Left colon (tissue), 2 donors: ENCODE measurements at places on chromosomes 4 and X. TPM values are rescaled to one million over a fixed set of nuclear protein-coding genes. Genes with fewer than 3 reads are reported as not detected.
A peak's percentile ranks its signal among the peaks of the same experiment; 100 is the strongest.

DNA sequence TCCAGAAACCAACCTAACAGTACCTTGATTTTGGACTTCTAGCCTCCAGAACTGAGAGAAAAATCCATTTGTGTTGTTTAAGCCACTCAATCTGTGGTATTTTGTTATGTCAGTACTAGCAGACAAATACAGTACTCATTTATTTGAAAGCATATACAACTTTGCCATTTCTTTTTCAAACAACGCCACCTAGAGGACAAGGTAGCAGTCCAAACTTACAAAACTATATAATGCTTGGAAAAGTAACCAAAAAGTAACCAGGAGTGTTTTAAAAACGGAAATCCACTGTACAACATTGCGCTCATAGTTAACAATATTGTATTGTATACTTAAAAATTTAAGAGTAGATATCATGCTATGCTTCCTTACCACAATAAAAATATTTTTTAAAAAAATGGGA is 37.0 kb upstream of the FGF13 start:
- DNase-seq: no peak

SPATA18 gene
- 11.0 TPM for total RNA-seq

XAGE1B gene
- not detected for total RNA-seq

- DNase-seq: no peak
These were observed 94.8 kb upstream of the TEX13A start for GRCh38 chrX:105315248-105315647.

DNA sequence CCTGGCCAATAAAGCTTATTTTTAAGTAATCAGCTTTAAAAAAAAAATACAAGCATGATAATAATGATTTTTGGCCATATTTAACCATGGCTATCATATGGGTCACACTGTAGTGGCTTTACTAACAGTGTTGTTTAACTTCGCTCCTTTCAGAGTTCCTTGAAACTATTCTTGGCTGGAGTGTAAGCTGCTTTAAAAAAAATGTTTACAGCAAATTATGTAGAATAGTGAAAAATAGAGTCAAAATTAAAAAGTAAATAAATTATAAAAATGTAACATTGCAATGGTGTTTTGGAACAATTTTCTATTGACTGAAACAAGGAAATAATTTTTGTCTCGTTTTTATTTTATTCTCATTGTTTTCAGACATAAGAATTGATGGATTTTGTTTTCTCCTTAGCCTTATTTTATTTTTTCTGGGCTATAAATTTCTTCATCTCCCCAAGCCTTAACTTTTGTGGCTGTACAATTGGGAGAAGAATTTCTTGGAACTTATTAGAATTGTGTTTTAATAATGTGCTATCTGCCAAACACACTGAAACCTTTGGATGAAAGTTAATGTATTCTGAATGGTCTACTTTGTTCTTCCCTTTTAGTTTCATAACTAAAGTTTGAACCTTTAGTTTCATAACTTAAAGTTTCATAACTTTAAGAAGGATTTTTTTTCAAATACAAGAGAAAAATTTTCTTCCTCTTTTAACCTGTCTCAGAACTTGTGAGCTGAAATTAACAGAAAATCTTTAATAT is 182.0 kb downstream of the ARHGAP24 start:
- DNase-seq: no peak

NKX3-2 gene
- total RNA-seq: 0.09 TPM

DNA sequence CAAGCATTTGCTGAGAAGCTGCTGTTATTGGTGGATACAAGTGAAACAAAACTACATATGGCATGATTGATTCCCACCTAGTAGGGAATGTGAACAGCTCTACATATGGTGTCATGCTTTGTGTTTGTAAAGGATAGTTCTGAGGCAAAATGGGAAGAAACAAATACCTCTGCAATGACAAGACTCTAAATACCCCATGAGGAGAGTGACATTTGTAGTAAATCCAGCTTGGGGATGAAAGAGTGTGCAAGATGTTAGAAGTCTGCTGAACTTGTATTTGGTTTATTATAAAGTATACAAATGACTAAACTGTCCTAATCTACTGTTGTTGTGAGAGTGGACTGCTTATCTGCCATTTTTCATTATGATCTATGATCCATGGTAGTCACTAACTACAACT is 120.8 kb upstream of the HS3ST1 start:
- DNase-seq: no peak

ZIC3 gene
- total RNA-seq: not detected

DNA sequence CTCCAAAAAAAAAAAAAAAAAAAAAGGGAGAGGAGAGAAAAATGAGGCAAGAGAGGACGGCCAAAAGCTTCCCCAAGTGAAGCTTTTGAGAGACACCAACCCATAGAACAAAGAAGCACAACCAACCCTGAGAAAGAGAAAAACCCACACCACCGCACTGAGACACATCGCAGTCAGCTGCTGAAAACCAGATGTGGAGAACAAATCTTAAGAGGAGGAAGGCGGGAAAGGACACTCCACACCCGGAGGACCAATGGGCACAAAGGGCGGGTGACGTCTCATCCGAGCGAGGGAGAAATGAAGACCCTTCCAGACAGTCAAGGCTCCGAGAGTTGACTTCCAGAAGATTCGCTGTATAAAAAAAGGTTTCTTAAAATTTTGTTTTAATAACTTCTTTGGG is 112.1 kb downstream of the AFAP1 start:
- DNase-seq: no peak

DNA sequence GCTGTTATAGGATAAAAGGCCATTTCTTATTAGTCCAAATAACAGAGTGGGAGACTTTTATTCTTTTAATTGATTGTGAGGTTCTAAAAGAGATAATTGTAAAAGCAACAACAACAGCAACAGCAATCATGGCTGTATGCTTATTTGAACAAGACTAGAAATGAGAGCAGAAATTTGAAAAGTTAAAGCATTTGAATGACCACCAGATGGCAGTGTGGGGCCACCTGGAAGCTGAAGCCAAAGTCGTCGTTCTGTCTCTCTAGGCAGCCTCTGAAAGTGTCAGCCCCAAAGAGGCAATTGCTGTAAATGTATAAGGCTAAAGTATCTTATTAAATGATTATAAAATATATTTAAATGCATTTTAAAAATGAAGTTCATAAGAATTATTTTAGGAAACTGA is 42.2 kb downstream of the SH2D1A start:
- DNase-seq: peak; percentile 52

DNA sequence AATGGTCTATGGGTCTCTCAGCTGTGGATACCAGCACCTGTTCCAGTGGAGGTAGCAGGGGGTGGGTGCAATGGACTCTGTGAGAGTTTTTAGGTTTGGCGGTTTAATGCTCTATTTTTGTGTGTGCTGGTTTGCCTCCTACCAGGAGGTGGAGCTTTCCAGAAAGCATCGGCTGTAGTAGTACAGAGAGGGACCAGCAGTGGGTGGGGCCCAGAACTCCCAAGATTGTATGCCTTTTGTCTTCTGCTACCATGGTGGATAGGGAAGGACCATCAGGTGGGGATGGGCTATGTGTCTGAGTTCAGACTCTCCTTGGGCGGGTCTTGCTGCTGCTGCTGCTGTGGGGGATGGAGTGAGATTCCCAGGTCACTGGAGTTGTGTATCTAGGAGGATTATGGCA is 557.2 kb upstream of the GRID2 start:
- DNase-seq: no peak

AWAT2 gene
- not detected for total RNA-seq
